NB4 (cell line): ENCODE measurements at places on chromosomes 12 and 14.

GRCh38 chr12:21638054-21638891 lies 19.4 kb downstream of the LDHB start:
- DNase-seq: no peak

DNA sequence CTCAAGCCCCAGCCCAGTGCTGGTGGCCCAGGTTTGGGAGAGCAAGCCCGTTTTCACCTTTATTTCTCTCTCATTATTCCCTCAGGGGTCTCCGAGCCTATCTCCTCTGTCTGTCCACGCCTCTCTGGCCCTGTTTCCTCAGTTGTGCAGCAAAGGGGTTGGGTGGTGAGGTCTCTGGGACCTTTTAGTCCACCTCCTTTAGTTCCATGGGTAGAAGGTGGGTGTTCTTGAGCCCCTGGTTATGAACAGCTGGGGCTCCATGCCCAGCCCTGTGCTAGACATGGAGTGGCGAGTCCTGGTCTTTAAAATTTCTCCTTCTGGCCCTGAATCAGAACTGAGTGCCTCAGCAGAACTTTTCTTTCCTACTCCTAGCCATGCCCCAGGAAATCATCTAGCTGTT lies 1.3 kb upstream of the NGB start:
- no peak for DNase-seq

- DNase-seq: peak; percentile 81
These were observed 57.9 kb downstream of the TRPV4 start for GRCh38 chr12:109775172-109775881.

DNA sequence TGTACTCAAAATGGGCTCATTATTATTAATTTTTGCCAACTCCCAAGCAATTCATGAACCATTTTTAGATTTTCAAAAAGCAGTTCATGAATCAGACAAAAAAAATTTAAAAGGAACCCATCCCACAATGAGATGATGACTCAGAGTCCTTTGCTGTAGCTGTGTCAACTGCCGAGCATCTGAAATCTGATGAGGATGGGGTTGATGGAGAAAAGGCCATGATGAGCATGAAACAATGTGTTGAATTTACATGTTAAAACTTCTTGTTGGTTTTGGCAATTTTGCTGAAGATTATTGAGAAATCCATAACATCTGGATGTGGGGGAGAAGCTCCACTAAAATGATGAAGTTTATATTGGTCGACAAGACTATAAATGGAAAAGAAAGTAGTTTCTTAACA lies 378.0 kb downstream of the FOXG1 start:
- no peak for DNase-seq

DNA sequence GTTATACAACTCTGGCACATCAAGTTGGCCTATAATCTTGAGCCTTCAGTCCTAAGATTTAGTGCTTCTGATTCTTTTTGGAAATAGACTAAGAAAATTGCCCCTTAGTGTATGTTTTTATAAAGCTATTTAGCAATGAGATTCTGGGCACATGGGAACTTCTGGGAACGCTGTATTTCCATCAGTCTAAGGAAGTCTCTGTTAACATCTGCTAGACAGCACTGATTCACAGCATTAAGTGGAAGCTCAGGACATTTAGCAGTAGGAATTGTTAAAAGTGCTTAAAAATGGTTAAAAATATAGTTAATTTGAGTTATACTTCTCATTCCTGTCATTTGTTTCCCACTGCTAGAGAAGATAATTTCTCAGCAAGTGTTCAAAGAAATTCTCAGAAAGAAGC lies 579.1 kb downstream of the SLC16A7 start:
- no peak for DNase-seq

DNA sequence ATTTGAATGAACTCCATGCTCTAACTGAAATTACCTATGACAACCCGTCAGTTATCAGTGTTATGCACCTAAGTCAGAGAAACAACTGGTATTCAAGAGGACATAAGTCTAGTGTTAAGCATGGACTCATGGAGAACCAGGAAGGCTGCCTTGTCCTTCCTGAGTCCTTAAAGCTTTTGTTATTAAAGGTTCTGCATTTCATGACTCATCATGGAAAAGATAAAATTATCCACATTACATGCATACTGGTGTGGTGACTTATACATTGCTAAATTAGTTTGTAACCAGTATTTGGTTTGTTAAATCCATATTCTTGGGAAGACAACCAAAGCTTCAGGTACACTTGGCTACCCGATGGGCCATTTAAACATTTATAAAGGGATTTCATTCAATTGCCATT lies 6.5 kb upstream of the OR4E1 start:
- no peak for DNase-seq

- DNase-seq: no peak
These were observed 1474.6 kb upstream of the TMEM132C start for GRCh38 chr12:126792411-126792810.

DNA sequence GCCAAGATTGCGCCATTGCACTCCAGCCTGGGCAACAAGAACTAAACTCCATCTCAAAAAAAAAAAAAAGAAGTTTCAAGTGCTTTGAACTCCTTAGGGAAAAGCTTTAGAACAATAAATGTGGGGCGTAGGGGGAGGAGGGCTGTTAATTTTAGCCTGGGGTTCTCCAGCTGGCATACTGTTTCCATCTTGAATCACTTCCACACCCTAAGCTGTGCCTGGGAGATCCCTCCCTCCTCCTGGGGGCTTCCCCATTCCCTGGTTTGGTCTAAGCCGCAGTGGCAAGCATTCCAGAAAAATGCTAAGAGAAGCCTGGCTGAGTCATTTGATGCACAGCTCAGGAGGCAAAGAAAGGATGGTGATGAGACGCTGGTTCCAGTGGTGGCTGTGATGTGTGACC lies 2.3 kb upstream of the ZNF384 start:
- DNase-seq: peak; percentile 69

DNA sequence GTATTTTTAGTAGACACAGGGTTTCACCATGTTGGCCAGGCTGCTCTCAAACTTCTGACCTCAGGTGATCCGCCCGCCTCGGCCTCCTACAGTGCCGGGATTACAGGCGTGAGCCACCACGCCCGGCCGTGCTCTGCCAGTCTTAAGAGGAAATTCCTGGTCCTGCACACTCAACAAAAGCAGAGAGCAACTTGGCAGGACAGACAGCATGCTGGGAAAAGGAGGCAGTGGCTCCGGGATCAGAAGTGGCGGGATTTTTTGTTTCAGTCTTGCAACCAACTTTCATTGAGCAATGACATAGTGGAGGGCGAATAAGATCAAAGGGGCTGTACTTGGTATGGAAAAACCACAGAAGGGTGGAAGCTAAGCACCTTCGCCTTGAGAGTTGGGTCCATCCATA lies 2.1 kb downstream of the CKAP4 start:
- no peak for DNase-seq

GRCh38 chr14:68753690-68754089 lies 39.2 kb downstream of the ZFP36L1 start:
- no peak for DNase-seq

DNA sequence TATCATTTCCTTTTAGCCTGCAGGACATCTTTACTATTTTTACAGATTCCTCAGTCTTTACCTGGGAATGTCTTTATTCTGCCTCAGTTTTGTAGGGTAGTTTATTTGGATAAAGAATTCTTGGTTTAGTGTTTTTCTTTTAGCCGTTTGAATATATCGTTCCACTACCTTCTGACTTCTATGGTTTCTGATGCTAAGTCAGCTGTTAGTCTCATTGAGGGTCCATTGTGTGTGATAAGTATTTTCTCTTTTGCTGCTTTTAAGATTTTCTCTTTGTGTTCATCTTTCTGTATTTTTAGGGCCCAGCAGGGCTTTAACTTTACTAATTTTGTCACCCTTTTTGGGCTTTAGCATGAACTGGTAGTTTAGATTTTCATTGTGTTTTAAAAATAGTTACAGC lies 113.5 kb downstream of the MNAT1 start:
- DNase-seq: no peak

DNA sequence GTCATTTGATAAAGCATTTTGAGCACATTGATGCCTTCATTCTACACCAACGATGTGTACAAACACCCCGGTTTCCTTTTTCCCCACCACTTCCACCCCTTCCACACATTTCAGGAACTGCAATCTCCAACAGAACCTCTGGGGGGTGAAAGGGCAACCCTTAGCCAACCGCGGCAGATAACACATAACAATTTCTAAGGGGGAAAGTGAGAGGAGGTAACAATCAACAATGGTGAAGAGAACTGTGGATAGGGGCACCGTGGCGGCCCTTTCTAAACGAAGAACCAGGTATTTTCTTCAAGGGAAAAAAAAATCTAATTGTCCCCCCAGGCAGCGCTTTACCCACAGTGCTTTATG lies 1.1 kb downstream of the KITLG start:
- peak; percentile 24 for DNase-seq

- DNase-seq: no peak
These were observed 174.1 kb upstream of the RMST start for GRCh38 chr12:97288531-97288930.

DNA sequence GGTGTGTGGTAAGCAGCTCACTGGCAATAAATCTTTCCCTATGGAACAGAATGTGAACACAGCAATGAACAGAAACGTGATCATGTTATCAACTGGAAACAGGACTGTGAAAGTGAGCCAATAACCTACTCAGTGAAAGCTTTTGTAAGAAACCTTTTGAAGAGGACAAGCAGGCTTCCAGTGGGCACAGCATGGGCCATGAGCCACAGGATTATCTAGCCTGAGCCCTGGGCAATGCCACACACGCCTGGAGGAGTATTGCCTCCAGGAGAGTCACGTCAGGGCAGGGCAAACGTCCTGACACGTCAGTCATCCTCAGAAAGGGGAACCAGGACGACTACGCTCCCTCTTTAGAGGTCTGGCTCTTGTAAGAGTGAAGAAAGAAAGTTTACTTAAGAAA lies 32.3 kb downstream of the NRDE2 start:
- DNase-seq: peak; percentile 92

- DNase-seq: no peak
These were observed 126.7 kb upstream of the RFLNA start for GRCh38 chr12:124168016-124168786.

- no peak for DNase-seq
These were observed 85.9 kb downstream of the TTC8 start for GRCh38 chr14:88910386-88910785.

GRCh38 chr14:70425354-70425753 lies 8.5 kb upstream of the SYNJ2BP start:
- DNase-seq: no peak

GRCh38 chr12:75289753-75290152 lies 40.4 kb downstream of the CAPS2 start:
- peak; percentile 8 for DNase-seq

DNA sequence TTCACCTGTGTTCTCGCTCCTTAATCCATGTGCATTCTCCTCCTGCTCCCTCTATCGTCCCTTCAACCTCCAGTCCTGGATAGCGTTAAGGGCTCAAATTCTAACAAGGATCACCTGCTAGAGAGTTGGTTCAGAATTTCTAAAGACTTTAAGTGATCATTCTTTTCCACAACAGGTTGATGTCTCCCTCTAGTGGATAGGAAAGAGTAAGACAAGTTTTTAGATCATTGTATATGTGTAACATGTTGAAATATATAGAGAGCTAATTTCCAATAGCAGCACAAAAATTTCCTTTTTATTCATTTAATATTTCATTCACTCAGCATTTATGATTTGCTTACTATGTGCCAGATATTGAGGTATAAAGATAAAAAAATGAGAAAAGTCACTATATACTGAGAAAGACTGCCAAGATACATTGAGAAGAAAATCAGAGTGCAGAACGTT lies 9.3 kb upstream of the ESR2 start:
- peak; percentile 58 for DNase-seq

DNA sequence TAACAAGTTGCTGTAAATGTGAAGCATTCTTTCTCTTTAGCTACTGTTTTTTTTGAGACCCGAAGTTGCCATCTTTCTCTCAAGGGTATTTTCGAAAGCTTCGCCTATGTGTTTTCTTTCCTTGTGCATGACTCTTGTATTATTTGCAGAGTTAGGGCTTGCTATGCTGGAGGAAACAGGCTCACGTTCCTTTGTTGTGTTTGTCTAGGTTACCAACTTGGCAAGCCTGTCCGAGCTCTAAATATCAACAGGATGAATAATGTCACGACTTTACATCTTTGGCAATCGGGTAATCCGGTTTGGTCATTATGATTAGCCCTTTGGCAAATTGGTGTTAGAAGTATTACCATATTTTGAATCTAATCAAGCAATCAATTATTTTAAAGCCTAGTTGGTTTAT lies 15.9 kb upstream of the ATP6V0A2 start:
- DNase-seq: no peak
